ENCODE measurements at places on chromosomes 6 and 20.

DNA sequence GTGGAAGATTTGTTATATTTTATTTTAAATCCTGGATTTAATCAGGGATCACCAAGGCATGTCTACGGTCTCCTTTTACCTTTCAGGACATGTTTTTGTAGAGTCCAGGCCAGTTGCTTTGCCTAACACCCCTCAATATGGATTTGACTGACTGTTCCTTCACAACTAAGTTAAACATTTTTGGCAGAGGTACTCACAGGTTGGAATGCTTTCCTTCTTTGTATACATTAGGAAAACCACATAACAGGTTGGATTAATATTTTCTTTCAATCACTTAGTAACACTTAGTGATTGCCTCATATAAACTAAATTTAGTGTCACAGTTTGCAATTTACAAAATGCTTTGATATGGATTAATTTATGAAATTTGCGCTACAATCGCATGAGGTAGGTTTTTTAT lies 64.5 kb downstream of the IPCEF1 start:
- DNase-seq, result no peak

DNA sequence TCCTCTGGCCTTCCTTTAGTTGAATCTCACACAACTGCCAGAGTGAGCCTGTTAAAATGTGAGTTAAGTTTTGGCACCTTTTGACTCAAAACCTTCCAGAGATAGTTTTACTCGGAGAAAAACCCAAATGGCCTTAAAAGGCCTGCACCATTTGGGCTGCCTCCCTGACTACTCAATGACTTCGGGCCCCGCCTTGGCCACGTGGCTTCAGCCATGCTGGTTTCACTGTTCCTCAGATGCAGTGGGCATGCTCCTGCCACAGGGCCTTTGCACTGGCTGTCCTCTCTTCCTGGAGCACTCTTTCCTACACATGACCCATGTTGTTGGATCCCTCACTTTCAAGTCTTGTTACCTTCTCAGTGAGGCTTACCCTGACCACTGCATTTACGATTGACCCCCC lies 18.3 kb downstream of the VEGFA start:
- DNase-seq, result no peak

DNA sequence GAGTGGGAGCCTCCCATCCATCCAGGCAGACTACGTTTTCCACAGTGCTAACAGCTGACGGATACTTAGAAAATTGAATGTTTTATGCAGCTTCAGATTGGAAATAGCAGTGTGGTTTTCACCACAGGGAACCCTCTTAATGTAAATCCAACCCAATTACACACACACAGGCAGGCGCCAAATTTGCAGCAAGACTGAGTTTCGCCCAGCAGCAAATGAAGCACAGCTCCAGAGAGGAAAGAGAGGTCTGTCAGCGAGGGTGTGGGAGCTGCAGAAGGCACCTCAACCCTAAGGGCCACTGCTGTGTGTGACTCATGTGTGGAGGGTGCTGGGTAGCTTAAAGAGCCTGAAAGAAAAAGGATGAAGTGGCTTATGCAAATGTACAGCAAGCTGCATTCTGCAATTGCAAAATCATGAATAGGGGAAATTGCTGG lies 365.7 kb downstream of the MAFB start:
- no peak for DNase-seq

DNA sequence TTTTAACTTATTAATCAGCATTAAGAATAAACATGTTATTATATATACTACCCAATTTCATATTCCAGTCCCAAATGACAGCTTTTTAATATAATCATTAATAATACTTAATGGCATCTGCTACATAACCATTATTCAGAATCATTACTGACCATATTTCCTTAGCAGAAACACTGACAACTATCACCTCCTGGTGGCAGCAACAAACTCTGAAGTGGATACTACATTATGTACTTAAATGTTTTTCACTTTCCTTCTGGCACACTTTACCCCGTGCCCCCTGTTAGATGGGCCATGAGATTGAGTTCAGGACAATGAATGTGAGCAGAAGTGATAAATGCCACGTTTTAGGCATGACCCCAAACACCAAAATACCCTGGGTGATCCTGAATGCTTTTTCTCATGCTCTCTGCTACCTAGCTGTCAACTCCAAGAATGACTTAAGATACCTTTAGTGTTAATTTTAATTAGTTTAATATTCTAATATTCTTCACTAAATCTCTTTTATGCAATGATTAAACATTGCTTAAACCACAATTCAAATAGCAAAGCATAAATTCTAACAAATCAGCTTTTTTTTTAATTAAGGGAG lies 77.1 kb downstream of the LMBRD1 start:
- DNase-seq, result no peak

DNA sequence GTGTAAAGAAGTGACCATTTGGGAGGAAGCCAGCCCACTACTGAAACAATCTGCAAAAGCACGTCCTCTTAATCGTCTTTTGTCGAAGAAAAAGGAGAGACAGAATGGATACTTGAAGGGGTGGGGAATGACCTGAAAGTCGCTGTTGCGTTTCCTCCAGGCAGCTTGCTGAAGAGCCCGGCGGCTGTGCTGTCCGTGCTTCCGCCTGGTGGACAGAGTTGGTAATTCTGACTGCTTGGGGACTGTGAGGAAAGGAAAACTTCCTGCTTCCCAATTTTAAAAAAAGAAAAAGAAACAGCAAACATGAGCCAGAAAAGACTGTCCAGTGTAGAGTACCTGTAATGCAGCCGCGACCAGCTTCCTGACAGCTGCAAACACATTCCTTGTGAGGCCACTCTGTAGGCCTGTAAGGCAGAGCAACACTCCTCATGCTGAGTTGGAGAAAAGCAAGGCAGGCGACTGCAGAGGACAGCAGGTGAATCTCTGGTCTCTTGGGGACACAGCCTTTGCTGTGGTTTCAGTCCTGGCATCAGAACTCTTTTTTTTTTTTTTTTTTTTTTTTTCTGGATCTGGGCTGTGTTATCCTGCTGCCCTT lies 251.1 kb upstream of the TBX18 start:
- DNase-seq, result no peak

DNA sequence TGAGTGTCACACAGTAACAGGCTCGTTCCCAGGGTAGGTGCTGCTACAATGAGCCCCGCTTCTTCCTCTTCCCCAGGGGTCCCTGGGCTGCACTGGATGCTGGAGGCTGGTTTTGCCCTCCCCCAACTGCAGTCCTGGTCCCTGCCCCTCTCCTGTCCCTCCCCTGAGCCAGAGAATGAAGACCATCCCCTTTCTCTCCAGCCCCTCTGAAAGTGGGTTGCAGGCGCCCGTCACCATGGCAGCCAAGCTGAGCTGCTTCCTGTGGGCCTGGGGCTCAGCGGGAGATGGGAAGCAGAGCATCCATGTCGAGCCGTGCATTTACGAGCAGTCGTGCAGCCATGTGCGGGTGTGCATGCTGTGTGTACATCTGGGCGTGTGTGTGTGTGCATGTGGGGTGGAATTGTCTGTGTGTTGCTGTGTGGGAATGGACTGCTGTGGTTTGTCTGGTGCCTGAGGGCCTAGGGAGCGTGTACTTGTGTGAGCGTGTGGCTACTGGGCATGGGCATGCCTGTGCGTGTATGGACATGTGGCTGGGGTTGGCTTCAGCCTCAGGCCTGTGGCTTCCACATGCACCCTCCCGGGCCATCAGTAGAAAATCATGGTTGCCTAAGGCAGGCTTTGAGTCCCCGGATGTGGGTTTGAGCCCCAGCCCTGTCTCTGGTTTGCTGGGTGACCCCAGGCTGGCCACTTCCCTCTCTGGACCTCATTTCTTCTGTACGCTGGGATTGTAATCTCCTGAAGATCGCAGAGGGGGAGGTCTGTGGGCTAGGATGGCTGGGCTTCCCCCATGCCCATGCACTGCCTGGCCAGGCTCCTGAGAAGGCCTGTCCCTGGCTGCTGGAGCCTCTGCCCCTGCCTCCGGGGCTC lies 48.8 kb downstream of the SRC start:
- DNase-seq, result no peak

DNA sequence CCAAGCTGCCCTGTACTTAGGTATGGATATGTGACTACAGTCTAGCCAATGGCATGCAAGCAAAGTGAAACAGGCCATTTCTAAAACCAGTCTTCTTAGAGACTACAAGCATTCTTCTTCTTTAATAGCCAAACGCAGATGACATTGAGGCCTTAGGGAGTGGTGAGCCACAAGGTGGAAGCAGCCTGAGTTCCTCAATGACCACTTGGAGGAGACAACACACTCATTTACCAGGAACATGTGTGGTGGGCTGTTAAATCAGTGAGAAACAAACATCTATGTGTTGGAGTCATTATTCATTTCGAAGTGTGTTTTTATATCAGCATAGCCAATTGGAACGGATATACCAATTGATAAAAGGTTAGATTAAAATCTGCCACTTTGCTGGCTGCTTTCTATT lies 122.0 kb downstream of the GFRAL start:
- no peak for DNase-seq

DNA sequence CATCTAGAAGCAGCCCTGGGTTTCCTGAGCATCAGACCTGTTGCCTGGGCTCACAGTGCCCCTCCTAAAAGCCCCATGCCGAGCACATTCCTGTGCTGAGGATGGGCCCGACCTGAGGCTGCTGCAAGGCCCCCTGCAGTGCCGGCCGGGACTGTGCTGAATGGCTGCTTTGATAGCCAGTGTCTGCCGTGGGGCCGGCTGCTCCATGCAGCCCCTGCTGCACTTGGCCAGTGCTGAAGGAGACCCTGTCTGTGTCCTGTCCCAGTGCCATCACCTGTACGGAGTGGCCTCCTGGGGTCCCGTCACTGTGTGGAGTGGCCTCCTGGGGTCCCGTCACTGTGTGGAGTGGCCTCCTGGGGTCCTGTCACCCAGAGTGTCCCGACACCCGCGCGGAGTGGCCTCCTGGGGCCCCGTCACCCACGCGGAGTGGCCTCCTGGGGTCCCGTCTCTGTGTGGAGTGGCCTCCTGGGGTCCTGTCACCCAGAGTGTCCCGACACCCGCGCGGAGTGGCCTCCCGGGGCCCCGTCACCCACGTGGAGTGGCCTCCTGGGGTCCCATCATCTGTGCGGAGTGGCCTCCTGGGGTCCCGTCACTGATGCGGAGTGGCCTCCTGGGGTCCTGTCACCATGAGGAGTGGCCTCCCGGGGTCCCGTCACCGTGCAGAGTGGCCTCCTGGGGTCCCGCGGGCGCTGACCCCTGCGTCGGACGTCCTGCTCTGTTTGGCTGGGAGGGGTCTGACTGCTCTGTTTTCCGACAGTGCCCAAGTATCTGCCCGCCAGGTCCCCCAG lies 7.0 kb downstream of the COL9A3 start:
- DNase-seq, result no peak

GRCh38 chr6:128124713-128125112 lies 223.9 kb upstream of the THEMIS start:
- DNase-seq, result no peak

DNA sequence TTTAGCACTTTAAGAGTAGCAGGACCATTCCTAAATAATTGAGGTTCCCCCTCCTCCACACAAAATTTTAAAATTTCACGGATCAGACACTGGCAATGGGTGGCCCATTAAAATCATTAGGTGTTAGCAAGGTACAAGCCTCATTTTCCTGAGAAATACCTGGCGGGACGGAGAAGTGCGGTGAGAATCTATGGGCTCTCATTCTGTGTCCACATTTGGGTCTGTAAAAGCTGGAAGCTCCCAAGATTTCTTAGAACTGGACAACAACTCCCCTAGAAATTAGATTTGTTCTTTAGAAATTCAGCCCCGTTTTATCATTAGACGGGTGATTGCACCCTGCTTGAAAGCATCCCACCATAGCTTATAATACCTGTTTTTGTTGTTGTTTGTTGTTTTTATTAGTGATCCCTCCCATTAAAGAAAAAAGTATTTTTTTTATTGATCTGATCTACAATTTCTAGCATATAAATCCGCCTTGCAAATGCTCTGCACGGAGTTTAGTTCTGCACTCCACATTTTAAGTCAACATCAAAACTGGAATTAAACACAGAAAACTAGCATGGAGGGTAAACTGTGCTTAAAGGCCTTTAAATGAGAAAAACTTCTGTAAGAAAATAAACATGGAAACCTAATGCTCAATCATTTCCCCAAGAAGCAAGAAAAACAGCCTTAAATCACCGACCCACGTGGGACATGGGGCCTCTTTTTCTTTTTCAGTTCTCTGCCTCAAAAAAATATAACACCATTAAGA lies 5.7 kb downstream of the SIM1 start:
- DNase-seq, result no peak

GRCh38 chr6:108492131-108492766 lies 68.5 kb upstream of the FOXO3 start:
- DNase-seq, result no peak

DNA sequence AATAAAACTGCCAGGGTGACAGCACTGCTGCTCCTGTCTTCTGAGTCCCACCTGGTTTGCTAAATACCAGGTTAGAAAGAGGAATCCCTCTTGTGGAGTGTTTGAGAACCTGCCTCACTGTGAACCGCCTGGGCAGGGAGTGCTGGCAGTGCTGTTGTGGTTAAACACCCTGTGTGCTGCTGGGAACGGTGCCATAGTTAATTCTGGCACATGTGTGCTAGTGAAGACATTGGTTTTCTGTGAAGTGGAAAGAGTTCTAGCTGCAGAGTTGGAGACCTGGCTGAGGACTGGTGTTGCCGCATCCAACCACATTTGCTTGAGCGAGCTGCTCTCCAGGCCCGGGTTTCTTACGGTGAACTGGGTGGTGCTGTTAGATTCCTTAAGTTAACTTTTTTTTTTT lies 72.7 kb downstream of the IGF2R start:
- DNase-seq, result no peak

DNA sequence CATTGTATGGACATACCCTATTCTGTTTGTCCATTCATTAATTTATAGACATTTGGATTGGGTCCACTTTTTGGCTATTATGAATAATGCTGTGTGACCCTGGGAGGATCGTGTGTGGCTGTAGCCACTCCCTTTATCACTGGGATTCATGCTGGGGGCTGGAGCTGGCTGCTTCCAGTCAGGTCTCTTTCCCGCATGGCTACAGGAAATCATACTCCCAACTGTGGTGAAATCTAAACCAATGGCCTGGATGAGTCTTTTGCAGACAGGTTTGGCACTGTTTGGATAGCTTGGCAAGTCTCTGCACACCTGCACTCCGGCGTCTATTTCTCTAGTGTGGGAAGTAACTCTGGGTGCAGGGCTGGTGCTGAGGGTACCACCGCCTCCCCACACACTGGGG lies 80.4 kb downstream of the RIN2 start:
- DNase-seq, result no peak

DNA sequence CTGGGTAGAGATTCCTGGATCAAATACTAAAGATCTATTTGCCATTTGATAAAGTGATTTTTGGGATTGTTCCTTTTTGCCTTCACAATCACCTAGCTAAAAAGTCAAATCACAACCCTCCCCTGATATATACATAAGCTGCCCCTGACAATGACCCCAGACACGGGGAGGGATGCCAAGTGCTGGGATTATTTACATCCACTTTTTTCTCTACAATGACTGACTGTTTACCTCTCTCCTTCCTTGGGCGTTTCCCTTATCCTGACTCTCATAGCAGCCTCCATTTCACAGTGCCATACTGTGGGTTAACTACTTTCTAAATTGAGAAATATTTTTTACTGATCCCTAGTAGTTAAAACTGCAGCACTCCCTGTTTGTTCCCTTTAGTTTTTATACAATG lies 150.8 kb upstream of the TMEM170B start:
- DNase-seq, result no peak

GRCh38 chr6:12203001-12203400 lies 87.2 kb upstream of the EDN1 start:
- no peak for DNase-seq
